ENCODE measurements at places on chromosomes 4 and X. TPM values are rescaled to one million over a fixed set of nuclear protein-coding genes. Genes with fewer than 3 reads are reported as not detected.
A peak's percentile ranks its signal among the peaks of the same experiment; 100 is the strongest.

DNA sequence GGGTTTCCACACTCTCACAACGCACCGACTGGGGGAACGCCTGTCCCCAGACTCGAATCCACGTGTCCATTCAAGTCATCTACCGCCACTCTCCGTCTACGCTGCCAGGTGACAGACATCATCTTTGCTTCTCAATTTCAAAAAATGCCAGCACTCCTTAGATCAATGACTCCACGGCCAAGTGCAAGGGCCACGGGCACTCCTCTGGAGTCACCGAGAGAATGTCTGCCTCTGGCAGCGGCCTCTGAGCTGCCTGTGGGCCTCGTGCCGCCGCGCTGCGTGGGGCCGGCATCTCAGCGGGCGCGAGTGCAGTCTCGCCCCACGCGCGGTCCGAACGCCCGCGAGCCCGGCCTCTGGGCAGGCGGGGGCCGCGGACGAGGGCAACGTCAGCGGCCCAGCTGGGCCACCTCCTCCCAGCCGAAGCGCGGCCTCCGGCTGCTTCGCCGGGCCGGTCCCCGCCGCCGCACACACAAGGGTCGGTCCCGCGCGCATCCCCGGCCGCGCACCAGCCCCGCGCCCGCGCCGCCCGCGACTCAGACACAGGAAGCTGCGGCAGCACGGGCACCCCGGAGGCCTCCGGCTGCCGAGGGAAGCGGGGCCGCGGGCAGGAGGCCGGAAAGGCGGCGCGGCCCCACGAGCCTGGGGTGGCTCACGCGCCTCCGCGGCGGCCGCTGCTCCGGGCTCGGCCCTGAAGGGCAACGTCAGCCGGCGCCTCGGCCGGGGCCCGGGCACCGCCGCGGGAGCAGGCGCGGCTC lies 450 bp downstream of the ACSL1 start:
- DNase-seq, result peak; percentile 22

GRCh38 chr4:113469023-113469390 lies 292.5 kb downstream of the CAMK2D start:
- DNase-seq, result peak; percentile 42

GRCh38 chr4:80336582-80336981 lies 1.1 kb downstream of the CFAP299 start:
- no peak for DNase-seq

GRCh38 chr4:152850377-152850776 lies 70.6 kb downstream of the ARFIP1 start:
- peak; percentile 57 for DNase-seq

DNA sequence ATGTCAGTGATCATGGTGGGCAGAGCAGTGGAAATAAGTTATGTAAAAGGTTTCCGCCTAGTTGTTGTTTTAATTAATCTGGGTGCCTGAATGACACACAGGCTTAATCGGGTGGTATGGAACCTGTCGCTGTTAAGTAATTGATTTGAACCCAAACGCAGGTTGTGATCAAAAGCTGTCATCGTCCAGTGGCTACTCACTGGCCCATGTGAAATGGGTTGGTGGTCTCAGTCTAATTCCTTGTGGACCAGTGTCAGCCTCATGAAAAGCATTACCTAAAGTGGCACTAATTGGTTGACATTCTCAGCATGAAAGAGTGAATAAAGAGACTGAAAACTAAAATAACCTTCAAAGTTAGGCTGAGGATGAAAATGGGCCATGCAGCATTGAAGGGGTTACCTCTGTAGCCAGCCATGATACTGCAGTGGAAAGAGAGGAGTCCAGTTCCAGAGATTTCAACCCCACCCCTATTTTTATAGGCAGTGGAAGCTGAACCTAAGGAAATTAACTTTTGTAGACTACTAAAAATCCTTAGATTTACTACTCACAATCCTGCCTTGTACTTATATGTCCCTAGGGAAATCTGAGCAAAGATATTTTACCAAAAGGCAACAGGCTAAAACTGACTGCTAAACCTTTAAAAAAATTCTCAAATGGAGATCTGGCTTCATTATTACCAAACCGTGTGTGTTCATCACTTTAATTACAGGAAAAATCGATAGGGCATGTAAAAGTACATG lies 251.7 kb upstream of the TENM3 start:
- DNase-seq, result no peak

DNA sequence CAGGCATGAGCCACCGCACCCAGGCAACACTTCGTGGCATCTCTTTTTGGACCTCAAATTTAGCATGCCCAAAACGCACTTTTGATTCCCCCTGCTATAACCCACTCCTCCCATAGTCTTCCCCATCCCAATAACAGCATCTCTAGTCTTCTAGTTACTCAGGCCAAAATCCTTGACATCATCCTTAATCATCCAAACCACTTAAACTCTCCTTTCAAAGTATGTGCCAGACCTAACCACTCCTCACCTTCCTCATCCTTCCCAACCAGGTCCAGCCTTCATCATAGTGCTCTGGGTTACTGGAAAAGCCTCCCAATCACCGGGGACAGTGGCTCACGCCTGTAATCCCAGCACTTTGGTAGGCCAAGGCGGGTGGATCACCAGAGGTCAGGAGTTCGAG lies 41.9 kb downstream of the AFAP1 start:
- DNase-seq, result peak; percentile 60

GRCh38 chrX:16300831-16301230 lies 133.6 kb downstream of the MAGEB17 start:
- DNase-seq, result no peak

DNA sequence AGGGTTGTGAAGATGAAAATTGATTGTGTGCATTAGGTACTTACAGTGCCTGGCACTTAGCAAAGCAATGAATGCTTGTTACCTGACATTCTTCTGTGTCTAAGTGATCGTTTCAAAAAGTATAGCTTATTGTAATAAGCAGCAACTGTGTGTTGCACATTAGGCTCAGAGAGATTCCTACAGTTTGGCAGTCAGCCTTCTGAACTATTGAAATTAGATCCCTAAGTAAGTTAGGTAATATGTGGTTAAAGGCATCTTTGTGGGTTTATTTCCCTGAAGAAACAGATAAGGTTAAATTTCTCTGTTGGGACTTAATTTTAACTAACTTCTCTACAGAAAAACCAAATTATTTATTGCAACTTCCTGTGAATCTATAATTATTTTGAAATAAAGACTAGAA lies 93.4 kb downstream of the REPS2 start:
- peak; percentile 65 for DNase-seq

GRCh38 chrX:51866210-51866609 lies 27.2 kb upstream of the MAGED1 start:
- no peak for DNase-seq

GRCh38 chr4:156805696-156806095 lies 165.9 kb downstream of the PDGFC start:
- peak; percentile 54 for DNase-seq

DNA sequence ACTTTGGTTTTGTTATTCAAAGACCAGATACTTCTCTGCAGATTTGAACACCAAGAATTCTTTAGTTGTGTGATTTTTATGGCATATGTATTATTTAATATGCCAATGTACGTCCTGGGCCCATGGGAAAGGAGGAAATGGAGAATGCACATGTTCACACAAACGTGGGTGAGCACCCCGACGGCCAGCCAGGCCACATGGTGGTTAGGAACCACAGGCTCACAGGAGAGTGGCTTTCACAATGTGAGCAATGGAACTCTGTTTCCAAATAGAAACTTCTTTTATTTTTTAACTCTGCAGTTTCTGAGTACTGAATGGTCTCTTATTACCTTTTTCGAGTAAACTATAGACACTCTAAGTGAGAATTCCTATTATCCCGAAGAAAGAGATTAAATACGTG lies 58.0 kb upstream of the UNC5C start:
- no peak for DNase-seq

DNA sequence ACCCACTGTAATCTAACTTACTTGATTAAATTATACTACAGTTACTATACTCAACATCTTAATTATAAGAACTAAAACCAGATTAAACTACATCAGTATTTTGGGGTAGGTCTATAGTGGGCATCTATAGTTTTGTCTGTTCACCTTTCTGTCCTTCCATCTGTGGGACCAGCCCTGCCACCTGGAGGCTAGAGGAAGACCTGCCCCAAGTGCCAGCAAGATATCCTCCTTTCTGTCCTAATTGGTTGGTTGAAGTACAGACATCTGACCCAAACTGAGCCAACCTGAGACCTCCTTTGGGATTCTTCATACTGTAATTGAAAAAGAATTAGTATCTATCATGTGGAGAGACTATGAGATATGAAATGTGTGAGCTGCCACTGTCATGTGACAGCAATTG lies 172.2 kb upstream of the TLL1 start:
- peak; percentile 33 for DNase-seq

DNA sequence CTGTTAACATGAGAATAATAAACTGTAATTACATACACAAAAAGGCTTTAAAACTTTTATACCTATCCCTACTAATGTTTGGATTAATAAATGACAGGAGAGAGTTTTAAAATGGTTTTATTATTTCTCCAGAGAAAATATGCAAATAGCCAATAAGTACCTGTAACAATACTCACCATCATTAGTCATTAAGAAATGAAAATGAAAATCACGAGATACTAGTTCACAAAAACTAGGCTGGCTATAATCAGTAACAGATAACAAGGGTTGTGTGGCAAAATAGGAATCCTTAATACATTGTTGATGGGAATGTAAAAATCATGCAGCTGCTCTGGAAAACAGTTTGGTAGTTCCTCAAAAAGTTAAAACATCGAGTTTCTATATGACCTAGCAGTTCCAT lies 25.2 kb upstream of the AP1AR start:
- no peak for DNase-seq

Gene FDCSP
- not detected for total RNA-seq

Gene SRPX2
- 58.5 TPM for total RNA-seq

Data from M059J (cell line).